ENCODE measurements at places on chromosomes 7 and 10.
A peak's percentile ranks its signal among the peaks of the same experiment; 100 is the strongest.

GRCh38 chr7:108613147-108613948 lies 43.7 kb downstream of the DNAJB9 start:
- peak; percentile 54 for DNase-seq

DNA sequence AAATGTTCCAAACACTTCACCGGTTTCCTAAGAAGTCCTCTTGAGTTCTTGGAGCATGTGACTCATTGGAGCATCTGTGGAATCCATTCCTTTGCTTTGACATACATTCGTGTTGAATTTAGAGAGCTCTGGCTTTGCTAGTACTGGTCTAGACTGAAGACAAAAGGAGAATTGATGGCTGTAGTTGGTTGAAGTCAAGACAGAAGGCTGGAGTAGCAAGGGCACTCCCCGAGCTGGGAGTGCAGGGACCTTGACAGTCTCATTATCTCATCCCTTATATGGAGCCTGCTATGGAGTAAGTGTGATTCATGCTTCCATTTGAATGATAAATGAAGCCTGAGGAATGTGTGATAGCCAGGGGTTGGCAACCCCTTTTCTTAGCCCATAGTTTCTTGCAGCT lies 1249.1 kb downstream of the TYW1 start:
- DNase-seq: no peak

GRCh38 chr7:2420216-2420933 lies 17.0 kb downstream of the CHST12 start:
- no peak for DNase-seq

DNA sequence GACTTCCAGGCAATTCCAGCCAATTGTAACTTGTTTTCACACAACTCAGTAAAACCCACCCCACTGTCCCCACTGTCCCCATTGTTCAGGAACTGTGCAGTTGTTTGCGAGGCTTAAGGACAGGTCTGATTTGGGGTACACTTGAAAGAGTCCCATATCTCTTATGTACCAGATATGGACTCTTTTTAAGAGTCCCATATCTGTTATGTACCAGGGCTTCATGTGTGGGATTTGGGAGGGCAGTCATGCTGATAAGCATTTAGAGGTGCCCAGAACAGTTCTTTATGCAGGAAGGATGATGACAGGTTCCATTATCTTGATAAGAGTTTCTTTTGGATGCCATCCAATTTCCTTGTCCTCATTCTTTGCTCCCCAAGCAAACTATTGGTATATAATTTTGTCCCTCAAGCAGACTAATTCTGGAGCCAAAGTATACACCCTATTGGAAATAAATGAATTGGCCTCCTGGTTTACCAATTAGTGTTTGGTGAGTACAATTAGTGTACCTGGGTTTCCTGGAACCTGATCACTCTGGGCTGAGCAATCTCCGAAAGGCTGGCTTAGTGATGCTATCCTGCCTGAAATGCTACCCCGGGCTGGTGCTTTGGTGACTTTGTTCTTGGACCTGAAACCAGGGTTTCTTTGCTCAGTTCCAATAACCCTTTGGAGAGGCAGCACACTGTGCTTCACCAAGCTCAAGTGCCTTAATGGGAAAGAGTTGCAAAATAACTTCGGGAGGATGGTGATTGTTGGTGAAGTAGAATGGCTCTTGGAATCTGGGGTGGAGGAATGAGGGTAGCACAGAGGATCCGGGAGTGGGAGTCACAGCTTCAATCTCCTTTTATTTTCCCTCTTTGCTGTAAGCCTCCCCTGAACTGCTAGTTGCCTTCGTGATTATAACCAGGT lies 6.2 kb upstream of the DMBT1 start:
- DNase-seq: no peak

DNA sequence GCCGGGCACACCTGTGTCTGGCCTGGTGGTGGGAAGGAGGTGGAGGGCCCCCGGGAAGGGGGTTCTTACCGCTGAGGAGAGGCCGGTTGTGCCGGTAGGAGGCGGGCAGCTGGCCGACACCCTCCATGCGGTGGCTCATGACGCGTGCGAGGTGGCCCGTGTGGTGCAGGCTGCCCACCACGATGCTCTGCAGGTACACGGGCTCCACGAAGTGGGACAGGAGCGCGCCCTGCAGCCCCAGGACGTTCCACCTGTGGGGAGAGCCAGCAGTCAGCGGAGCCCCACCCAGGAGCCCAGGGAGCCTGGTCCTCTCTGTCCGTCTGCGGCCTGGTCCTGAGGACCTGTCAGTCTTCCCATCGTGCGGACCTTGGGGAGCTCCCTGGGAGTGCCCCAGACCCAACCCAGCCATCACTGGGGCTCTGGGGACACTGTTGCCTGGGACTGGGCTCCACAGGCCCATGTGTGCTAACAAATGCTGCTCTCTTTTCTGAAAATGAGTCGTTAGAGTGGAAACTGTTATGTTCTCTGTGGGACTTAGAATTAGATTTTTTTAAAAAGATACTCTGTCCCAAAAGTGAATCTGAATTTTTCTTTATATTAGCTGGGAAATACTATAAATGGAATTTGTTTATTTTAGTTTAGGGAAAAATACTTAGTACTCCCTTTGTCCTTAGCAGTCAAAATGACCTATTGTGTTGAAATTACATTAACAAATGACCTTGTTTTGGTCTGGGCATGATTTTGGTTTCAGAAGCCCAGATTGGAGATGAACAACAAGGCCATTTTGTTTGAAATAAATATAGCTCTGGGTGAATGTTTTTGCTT lies 143.9 kb downstream of the WDR37 start:
- DNase-seq: no peak

DNA sequence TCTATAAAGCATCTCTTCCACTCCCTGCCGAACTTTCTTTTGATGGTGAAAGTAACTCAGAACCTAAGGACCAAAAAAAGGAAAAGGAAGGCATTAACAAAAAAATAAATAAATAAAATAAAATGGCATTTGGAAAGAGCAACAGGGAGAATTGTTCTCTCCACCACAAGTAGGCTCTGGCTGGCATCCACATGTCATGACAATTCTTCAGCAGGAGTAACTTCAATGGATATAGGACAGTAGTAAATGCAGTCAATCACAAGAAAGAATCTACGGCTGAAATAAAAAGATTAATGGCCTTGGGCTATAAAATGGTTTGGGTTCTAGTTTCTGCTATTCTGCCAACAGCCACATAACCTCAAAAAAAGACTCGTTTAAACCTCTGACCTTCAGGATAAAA lies 23.9 kb downstream of the NCAPG2 start:
- DNase-seq: no peak

DNA sequence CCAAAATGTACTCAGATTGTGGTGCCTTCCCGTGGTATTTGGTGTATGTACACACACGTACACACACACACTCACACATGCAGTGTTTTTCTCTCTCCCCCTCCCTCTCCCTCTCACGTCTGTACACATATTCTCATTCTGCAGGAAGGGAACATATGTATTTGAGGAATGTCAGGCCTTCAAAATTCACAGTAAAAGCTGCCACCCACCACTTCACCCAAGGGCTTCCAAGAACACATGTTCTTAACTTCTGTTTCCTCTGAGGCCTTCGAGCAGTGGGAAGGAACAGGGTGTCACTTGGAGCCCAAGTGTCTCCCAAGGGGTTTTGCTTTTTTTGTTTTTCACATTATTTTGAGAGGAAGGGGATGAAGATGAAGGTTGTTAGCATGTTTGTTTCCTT lies 198.9 kb downstream of the TCF7L2 start:
- no peak for DNase-seq

- DNase-seq: no peak
These were observed 23.2 kb upstream of the CCL24 start for GRCh38 chr7:75836798-75837197.

GRCh38 chr10:16009785-16010184 lies 149.5 kb upstream of the MINDY3 start:
- DNase-seq: no peak

DNA sequence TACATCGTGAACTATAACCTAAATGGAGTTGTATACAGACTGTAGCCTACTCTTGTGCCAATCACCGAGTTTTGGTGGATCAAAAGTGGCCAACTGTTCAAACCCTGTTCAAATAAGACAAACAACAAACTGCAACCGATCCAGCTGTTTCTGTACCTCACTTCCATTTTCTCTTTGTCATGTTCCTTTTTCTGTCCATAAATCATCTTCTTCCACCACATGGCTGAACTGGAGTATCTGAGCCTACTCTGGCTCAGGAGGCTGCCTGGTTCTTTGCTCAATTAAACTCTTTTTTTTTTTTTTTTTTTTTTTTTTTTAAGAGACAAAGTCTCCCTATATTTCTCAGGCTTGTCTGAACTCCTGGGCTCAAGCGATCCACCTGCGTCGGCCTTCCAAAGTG lies 59.0 kb upstream of the NPVF start:
- DNase-seq: no peak

- DNase-seq: no peak
These were observed 129.0 kb downstream of the CDH23 start for GRCh38 chr10:71525721-71526120.

GRCh38 chr7:67525588-67525987 lies 529.0 kb downstream of the TYW1 start:
- DNase-seq: no peak

DNA sequence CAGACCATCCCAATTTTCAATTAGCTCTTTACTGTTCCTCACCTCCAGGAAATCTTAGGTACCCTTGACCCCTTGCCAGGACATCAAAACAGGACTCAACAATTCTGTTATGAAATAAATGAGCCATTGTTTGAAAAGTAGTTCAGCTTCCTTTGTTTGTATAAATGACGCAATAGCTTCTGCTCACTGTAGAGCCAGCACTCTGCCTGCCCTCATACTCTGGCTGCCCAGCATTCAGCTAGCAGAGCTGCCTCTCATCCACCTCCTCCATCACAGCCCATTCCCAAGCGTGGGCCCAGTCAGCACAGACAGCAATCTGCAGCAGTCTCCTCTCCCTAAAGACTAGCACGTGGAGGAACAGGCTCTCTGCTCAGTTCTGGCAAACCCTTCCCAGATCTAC lies 478.6 kb downstream of the GRID1 start:
- DNase-seq: no peak

DNA sequence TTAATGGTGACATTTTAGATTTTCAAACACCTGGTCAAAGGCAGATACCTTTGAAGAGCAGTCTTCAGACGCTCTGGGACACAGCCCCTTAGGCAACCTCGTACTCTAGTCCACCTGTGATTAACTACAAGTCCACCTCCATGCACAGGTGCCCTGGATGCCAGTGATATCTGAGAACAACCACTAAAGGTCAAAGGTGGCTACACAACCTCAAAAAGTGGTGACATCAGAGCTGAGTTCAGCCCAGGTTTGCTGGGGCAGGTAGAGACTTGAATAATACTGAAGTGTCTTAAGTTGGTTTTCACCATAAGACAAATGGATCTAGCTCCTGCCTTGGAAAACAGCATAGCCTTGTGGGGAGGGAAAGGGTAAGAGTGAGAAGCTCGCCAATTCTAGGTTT lies 143.4 kb upstream of the ADO start:
- no peak for DNase-seq

DNA sequence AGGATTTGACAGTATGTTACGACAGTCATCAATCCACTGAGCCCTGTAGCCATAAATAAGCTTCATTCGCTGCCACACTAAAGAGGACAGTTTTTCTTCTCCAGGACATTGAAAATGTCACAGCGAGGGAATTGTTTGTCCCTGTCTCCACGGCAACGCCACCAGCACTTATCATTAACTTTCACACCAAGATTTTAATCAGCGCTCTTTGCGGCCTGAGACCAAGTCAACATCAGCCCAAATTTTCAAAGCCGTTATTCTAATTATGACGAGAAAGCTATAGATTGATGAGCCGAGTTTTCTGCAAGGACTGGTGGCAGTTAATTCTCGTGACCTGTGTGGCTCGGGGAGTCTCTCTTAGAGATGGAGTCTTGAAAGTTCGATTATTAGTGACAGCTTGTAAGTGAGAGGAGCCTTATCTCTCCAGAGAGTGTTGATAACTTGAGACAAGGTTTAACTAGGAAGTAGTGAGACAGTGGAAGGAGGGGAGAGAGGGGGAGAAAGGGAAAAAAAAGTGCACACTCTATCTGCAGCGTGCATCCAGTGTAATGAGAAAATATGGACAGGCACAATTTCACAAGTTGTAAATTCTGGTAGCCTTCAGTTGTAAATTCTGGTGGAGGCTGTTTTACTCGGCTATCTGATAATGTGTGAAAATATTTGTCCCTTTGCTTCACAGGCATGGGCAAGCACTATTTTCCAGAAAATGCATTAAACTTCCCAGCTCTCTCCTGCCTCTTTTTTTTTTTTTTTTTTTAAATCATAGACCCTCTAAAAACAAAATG lies 473.3 kb downstream of the LRMDA start:
- DNase-seq: no peak

DNA sequence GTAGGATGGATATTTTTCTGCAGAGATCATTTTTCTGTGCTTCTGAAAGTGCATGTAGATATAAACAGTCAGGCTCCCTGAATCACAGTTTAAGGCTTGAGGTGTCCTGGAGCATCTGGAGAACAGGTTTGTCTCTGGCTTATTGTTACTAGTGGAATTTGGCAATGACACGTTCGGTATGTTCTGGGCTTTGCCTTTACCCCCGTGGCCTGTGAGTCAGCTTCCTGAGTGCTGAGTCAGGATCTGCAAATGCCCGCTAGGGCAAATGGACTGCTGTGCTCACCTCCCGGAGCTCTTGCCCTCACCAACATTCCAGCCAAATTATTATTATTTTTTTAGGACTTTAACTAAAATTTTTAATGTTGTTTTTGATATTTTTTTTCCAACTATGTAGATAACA lies 192.5 kb upstream of the PRSS1 start:
- DNase-seq: no peak

DNA sequence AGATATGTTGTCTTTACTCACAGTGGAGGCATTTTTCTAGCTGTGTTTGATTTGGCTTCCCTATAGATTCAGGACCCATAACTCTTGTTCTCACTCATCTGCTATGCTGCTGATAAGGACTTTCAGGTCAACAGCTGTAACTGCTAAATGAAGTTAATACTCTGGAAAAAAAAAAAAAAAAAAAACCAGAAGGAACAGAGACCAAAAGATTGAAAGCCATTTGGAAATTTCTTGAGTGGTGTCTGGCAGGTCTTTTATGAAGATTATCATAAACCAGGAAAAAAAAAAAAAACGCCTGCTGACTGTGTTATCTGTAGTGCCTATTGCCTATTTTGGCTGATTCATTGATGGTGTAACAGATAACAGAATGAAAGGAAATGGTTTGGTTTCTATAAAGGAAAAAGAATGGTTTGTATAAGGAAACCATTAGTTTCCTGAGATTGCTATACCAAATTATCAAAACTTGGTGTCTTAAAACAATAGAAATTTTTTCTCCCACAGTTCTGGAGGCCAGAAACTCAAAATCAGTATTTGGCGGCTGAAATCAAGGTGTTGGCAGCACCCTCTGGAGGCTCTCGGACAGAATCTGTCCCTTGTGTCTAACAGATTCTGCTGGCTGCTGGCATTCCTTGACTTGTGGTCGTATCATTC lies 60.5 kb upstream of the BET1 start:
- no peak for DNase-seq

- peak; percentile 59 for DNase-seq
These were observed 14.5 kb downstream of the LBX1 start for GRCh38 chr10:101214446-101215396.

Data from right renal pelvis (tissue), 4 donors.